Ureter (tissue), 1 donor: ENCODE measurements at places on chromosomes 3 and 15. TPM values are rescaled to one million over a fixed set of nuclear protein-coding genes. Genes with fewer than 3 reads are reported as not detected.

Gene P4HTM
- total RNA-seq = 47.2 TPM

Gene MINAR1
- 0.70 TPM for total RNA-seq

Gene SPINT1
- 138 TPM for total RNA-seq

Gene NR1I2
- total RNA-seq = 1.2 TPM

Gene DUOXA2
- total RNA-seq = 3.9 TPM

Gene USP13
- total RNA-seq = 9.1 TPM

Gene CHRD
- total RNA-seq = 16.8 TPM

Gene SLC12A8
- total RNA-seq = 6.1 TPM
